Left ventricle myocardium inferior (tissue), 1 donor: ENCODE measurements at places on chromosomes 4 and X. TPM values are rescaled to one million over a fixed set of nuclear protein-coding genes. Genes with fewer than 3 reads are reported as not detected.
A peak's percentile ranks its signal among the peaks of the same experiment; 100 is the strongest.

The YIPF6 gene
- total RNA-seq: 30.4 TPM

GRCh38 chr4:165945991-165946390 is 73.0 kb downstream of the TLL1 start:
- DNase-seq: no peak
- H3K4me3 ChIP-seq: no peak overlapping the region
- no peaks in the 10 kb centered on the region for H3K4me1 ChIP-seq

DNA sequence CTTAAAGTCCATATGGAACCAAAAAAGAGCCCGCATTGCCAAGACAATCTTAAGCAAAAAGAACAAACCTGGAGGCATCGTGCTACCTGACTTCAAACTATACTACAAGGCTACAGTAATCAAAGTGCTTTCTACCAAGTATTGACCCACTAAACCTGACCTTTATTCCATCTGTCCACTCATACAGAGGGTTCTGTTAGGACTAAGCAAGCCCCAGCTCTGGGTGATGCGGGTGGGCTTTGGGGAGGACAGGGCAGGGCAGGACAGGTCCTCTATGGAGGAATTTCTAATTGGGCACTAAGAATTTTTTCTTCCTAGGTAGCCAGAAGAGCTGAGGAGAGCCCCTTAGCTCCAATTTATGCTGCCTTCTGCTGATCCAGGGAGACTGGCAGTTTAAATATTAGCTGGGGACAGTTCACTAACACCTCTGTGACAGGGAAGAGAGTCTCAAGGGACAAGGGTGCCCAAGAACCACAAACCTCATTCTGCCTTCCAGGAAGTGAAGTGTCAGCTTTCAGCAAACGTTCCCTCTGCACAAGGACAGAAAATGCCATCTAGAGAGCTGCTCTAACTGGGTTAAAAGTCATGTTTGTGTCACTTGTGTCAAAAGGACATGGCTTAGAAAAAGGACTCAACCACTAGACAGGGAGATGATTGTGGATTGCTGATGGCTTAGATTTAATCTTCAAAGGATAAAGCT is 143.2 kb downstream of the KIT start:
- no peaks in the 10 kb centered on the region for H3K36me3 ChIP-seq
- H3K4me3 ChIP-seq: no peak overlapping the region
- peaks cover 10% of the 10 kb centered on the region for H3K4me1 ChIP-seq
- no peak for DNase-seq
- H3K27ac ChIP-seq: peak overlapping the region; percentile 50

GRCh38 chr4:187826725-187827124 is 168.8 kb upstream of the ZFP42 start:
- no peaks in the 10 kb centered on the region for H3K4me1 ChIP-seq
- no peak overlapping the region for H3K4me3 ChIP-seq
- no peaks in the 10 kb centered on the region for H3K36me3 ChIP-seq
- DNase-seq: no peak
- H3K27me3 ChIP-seq: no peaks in the 10 kb centered on the region

The CXCL11 gene
- not detected for total RNA-seq

The PDZD4 gene
- 4.5 TPM for total RNA-seq

GRCh38 chr4:68182382-68182820 is 52.7 kb upstream of the TMPRSS11F start:
- H3K4me3 ChIP-seq: no peak overlapping the region
- H3K27ac ChIP-seq: no peak overlapping the region
- H3K27me3 ChIP-seq: no peaks in the 10 kb centered on the region
- no peaks in the 10 kb centered on the region for H3K36me3 ChIP-seq
- H3K4me1 ChIP-seq: no peaks in the 10 kb centered on the region

The XG gene
- 0.63 TPM for total RNA-seq
